ENCODE measurements at places on chromosomes 4 and X.

DNA sequence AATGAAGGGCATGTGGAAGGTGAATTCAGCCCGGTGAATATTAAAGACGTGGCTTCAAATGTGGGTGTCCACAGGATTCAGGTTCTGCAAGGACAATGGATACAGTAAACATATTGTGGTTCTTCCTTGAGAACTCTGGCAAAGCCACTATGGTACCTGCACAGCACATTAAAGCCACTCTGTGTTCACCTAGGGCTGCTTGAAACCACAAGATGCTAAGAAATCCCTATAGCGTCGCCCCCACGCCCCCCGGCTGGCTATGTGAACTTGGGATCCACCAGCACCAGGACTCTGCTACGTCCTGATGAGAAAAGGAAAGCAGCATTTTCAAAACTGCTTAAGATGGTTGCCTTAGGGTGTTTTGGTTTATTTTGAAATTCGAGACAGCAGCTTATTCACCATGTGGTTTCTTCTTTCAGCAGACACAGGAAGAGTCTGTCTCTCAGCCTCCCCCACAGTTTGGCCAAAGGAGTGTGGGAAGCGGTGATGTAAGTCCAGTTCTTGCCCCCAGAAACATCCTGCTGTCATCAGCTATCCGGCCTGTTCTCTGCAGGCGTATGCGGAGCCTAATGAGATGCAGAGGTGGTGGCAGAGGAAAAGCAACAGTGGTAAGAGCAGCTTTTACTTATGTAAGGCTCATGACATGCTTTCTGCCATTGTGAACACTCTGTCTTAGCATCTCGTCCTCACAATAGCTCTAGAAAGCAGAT, 111.5 kb downstream of the AFAP1 start:
- peak; percentile 81 for DNase-seq

DNA sequence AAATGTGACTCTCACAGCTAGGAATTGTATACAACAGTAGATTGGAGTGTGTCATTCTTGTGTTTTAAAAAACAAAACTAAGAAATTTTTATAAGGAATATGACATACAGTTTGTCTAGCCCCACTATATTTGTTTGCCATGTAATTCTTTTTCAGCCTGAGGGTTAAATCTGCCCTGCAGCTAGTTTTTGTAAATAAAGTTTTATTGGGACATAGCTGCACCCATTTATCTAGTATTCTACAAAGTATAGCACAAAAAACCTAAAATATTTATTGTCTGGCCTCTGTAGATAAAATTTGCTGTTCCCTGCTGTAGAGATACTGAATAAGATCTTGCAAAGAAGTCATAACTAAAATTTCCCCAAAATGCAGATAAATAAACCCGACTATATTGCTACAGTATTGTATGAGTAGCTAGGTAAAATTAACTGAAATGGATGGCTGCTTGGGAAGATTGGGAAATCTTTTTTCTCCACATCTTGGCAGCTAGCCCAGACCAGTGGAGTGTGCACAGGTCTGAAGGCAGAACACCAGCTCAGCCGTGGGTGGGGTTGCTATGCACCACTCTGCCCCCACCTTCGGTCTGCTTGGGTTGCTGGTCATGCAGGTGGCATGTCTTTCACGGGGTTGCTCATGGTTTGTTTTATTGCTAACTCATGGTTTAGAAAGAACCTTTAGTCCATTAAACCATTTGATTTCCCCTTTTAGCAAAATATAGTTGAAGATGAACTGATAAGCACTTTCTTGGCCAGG, 127.9 kb downstream of the KLHL8 start:
- DNase-seq, result no peak

GRCh38 chr4:10461091-10461849, 4.0 kb upstream of the ZNF518B start:
- DNase-seq, result peak; percentile 79

DNA sequence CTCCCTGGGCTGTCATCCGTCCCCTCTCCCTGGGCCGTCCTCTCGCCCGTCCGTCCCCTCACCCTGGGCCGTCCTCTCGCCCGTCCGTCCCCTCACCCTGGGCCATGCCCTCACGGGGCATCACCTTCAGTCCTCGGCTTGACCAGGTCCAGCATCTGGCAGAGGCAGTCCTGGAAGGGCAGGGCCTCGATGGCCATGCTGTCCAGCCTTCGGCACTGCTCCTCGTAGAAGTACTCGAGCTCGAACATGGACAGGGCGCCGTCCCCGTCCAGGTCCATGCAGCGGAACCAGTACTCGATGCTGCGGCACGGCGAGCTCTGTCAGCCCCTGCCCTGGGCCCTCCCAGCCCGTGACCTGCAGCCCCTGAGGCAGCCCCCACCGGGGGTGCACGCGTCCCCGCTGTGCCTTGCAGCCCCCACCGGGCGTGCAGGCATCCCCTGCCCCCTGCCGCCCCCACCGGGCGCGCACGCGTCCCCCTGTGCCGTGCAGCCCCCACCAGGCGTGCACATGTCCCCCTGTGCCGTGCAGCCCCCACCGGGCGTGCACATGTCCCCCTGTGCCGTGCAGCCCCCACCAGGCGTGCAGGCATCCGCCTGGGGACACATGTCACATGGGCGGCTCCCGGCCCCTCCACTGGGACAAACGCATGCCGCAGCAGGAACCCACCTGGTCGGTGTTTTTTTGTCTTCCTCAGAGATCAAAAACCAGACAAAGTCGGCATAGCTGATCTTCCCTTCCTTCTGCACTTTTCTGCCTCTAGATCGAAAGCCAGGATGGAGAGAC, 22.2 kb upstream of the GTPBP6 start:
- no peak for DNase-seq

- no peak for DNase-seq
These were observed 106.2 kb upstream of the SMAD1 start for GRCh38 chr4:145375416-145375815.

DNA sequence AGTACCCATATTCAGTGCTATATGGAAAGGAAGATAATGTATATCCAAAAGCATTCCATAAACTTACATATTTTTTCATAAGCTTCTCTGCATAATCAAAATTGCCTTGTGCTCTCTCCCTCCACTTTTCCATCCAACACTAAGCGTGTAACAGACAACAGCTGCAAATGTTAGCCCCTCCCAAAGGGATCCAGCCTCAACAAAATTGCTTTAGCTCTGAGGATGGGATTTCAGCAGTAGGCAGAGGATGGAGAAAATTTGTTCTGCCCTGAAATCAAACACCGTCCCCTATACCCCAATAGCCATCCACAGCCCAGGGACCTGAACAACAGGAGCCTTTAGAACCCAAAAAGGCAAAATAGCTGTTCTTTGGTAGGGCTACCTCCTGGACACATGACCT, 28.8 kb upstream of the FGF13 start:
- DNase-seq, result no peak

DNA sequence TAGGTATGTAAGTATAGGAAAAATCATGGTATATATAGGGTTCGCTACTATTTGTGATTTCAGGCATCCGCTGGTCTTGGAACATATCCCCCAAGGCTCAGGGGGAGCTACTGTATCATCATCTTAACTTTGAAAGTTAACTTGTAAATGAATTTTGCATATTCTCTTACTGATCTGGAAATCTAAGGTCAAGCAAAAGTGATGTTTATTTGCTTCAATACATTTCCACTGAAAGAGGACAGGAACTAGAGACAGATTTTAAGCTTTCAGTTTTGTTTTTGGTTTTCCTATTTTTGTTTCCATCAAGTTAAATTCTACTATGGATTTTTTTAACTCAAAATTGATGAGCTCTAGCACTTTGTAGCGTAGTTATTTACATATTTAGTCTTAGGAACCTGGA, 56.2 kb downstream of the NAF1 start:
- no peak for DNase-seq

GRCh38 chr4:125522588-125522987, 207.8 kb downstream of the FAT4 start:
- DNase-seq, result no peak

GRCh38 chr4:32440391-32440790, 1720.2 kb downstream of the PCDH7 start:
- no peak for DNase-seq

DNA sequence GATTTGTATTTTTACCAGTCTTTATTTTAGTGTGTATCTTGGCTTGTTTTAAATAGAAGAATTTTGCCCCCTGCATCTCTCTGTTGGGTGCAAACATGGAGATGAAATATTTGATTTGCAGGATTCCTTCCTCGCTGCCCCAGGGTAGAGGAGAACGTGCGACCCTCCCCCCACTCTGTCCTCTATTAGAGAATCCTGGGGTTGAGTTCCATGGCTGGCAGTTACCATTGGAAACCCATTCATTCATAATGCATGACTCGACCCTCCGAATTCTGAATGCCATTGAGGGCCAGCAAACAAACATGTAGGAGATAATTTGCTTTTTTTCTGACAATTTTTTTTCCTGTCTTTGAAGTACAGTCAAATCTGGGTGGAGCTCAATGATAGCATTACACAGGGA, 53.7 kb downstream of the TRIM2 start:
- DNase-seq, result no peak

DNA sequence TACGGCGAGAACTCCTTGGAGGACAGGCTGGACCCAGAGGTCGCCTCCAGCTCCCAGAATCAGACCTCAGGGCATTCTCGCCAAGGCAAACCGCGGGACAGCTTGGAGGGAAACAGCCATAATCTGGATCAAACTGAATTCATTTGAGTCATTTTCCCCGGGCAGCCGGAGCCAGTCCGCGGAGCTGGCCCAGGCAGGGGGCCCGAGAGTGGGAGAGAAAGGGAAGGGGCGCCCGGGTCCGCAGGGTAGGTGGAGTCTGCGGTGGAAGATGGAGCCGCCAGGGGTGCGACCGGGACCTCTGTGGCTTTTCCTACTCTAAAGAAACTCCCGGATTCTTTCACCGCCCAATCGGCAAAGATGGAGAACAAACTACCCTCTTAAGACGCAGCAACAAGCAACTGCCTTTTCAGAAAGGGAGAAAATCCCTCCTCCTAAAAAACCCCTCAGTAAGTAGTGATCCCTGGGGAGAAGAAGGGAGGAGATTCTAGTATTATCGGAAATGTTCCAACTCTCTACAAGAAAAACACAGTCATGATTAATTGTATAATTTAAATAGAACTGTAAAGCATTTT, 5.2 kb downstream of the NKX3-2 start:
- no peak for DNase-seq

GRCh38 chrX:11105080-11105479, 6.1 kb upstream of the HCCS start:
- DNase-seq, result no peak

DNA sequence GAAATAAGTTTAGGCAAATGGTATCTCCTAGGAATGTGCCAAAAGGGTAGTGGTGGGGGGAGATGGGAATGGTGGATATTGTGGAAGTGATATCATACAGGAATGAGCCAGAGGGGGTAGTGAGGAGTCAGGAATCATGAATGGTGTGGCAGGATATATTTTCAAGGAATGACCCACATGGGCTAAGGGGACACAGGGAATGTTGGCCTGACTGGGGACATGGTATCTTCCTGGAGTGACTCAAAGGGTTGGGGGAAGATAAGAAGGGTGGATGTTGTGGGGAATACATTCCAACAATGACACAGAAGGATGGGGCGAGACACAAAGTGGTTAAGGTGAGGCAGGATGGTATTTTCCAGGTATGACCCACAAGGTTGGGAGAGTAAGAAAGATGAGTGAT, 60.6 kb downstream of the MAOA start:
- no peak for DNase-seq

- DNase-seq, result peak; percentile 5
These were observed 56.7 kb upstream of the HGFAC start for GRCh38 chr4:3384771-3385710.

DNA sequence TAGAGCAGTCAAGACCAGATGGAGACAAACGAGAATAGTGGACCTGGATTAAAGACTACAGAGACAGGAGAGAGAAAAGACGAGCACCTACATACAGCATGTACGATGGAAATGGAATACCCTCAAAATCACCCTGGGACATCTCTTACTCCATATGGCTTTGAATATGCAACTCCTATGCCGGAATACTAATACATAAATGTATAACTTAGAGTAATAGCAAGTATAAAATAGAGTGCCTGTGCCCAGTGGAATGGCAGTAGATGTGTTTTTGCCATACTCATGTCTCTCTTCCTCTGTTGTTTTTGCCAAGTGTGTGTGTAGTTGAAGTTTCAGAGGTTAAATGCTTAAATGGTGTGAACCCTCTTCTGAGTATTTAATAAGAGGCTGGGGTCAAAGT, 39.8 kb upstream of the LIMCH1 start:
- no peak for DNase-seq

GRCh38 chrX:68719181-68719903, 71.9 kb downstream of the STARD8 start:
- no peak for DNase-seq

GRCh38 chrX:103437147-103437873, 61.0 kb downstream of the BEX3 start:
- DNase-seq, result no peak

GRCh38 chr4:111433441-111433840, 711.8 kb upstream of the FAM241A start:
- DNase-seq, result no peak

DNA sequence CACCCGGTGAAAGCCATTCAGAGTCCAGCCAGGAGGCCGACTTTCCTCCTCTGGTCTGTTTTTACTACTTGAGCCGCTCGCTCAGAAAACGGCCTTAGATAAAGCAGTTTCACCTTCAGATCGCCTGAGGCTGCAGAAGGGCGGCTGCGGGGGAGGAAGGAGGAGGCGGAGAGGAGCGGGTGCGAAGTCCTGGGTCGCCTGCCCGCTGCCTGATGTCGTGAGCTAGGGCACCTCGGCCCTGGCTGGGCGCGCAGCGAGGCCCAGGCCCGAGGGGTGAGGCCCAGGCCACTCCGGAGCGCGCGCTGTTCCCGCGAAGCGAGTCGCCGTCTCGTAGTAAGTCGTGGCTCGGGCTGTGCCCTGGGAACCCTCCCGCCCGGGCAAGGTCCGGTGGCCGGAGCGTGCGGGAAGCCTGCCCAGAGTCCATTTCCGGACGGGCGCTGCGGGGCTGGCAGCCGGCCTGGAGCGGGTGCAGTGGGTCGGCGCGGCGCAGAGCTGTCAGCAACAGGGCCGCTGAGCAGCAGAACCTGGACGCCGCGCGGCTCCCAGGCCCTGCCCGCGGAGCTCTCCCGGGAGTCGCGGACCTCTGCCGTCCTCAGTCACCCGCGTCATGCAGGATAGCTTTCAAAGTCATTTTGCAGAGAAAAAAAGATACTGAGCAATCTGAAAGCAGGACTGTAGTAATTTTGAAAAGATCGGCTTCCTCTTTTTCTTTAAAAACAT, 18.6 kb downstream of the TRIM2 start:
- no peak for DNase-seq

GRCh38 chrX:71941776-71942175, 31.1 kb downstream of the NHSL2 start:
- no peak for DNase-seq

GRCh38 chrX:13000301-13000811, 25.4 kb downstream of the TMSB4X start:
- peak; percentile 60 for DNase-seq
